ENCODE measurements at places on chromosomes 5 and 9. TPM values are rescaled to one million over a fixed set of nuclear protein-coding genes. Genes with fewer than 3 reads are reported as not detected.
A peak's percentile ranks its signal among the peaks of the same experiment; 100 is the strongest.

- DNase-seq: no peak
Observed at GRCh38 chr5:74816875-74817274, 49.3 kb downstream of the FAM169A start.

DNA sequence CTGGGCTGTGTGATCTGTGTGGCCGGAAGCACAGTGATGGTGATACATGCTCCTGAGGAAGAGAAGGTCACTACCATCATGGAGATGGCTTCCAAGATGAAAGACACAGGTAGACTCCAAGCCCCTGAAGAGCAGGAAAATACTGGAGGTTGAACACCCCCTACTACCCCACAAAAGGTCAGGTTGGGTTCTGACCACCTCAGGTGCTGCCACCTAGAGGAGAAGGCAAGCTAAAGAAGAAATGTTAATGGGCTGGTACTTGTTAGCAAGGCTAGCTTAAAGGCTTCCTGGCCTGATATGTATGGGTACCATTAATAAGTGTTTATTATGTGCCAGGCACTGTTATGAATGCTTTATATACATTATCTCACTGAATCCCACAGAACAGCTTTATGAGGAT lies 11.7 kb downstream of the NIPAL4 start:
- no peak for DNase-seq

GRCh38 chr5:89372176-89372575 lies 489.2 kb upstream of the MEF2C start:
- DNase-seq: no peak

- no peak for DNase-seq
Observed at GRCh38 chr9:110578575-110579033, 937 bp downstream of the SVEP1 start.

- DNase-seq: no peak
Observed at GRCh38 chr5:4116834-4117233, 521.2 kb downstream of the IRX1 start.

DNA sequence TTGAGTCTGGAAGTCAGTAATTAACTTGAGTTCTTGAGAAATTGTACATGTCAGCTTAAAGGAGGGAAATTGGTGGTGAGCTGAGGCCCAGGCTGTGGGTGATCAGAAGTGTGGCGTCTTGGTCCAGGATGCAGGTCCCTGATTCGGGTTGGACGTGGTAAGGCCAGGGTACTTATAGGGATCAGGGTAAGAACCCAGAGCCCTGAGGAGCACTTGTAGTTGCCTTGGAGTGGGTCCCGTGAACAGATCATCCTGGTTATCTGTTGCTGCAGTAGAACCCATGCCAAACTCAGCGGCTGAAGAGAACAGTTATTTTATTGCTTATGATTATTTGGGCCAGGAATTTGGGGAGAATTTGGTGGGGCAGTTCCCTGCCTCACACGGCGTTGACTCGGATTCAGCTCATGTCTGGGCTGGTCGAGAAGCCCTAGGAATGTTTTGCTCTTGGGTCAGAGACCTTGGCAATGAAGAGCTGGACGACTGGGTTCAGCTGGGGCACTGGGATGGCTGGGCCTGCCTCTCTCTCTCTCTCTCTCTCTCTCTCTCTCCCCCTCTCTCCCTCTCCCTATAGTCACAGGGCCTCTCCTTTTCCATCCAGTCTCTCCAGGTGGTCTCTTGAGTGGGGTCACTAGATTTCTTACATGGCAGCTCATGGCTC lies 73.1 kb downstream of the PDZD2 start:
- no peak for DNase-seq

DNA sequence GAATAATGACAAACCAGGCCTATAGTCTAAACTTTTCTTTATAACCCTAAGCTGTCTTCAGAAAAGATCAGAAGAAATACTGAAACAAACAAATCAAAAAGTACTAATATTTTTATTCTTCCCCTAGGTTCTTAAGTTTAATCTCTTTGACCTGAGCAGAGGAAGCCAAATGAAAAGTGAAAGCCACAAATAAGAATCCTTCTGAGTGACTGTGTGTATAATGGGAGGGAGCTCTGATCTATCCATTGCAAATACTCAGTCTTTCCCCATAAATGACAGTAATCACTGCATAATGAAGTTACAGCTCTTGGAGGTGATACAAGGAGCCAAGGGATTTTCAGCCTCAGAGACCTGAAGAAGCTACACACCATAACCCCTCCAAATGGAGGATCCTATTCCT lies 126.9 kb upstream of the ATP10B start:
- DNase-seq: no peak

GRCh38 chr5:14332746-14333145 lies 189.6 kb downstream of the TRIO start:
- no peak for DNase-seq

DNA sequence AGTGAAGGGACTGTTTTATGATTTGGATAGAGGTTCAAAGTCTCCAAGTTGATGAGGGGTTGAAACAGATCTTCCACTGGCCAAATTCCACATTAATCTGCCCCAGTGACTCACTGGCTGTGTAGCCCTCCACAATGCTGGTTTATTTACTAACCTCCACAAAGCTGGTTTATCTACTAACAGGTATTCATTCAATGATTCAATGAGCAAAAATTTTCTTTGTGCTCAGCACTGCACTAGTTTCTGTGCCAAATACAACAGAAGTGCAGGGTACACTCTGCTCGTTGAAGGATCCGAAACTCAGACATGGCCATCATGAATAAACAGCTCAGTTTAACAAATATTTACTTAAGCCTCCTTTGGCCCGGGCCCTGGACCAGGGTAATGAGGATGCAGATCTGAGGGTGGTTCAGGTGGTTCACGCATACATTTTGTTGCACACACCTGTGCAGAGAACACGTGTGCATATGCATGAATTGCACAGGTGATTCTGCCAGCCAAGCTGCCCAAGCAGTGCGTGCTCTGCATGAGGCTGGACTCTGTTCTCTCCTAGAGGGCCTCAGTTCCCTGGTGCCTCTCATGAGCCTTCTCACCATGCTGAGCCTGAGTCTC lies 71.0 kb downstream of the SH3PXD2B start:
- DNase-seq: no peak

- DNase-seq: no peak
Observed at GRCh38 chr9:132094314-132094791, 14.7 kb upstream of the MED27 start.

GRCh38 chr9:82333671-82334070 lies 345.1 kb downstream of the SPATA31D1 start:
- DNase-seq: no peak

- DNase-seq: no peak
Observed at GRCh38 chr5:83576341-83576740, 104.8 kb downstream of the VCAN start.

DNA sequence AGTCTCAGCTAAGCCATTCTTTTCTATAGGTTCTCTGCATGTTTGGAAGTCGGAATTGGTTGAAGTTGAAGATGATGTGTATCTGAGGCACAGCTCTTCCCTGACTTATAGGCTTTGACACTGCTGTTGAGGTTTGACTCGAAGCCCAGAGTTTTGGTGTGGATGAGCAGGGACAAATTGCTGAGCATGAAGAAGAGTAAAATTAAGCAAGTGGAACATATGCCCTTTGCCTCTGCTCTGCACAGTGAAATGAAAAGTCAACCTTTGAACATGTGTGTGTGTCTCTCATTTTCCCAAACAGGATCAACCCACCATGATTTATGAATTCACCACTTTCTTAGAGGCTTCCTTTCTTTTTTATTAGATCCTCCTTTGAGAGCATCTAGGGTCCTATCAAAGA lies 8.5 kb downstream of the HMHB1 start:
- DNase-seq: no peak

DNA sequence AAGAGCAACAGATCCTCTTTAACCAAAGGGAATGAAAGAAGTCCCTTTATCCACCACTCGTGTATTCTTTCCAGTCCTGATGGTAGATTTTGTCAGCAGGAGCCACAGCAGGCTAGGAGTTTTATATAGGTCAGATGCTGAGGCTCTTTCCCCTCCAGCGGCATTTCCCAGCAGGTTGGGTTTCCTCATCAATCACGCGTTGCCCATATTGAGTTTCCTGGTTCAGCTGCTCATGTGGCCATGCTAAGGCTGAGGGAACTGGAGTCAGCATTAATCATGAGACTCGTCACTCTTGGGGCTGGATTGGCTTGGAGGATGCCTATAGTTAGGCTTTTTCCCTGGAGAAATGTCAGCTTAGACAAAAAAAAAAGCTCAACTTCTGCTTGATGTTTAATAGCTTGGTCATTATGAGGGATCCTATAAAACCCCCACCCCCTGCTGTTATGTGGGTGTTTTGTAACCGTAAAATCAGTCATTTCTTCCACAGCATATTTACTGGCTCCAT lies 193.4 kb upstream of the GAS1 start:
- no peak for DNase-seq

- no peak for DNase-seq
Observed at GRCh38 chr9:19114680-19115270, 12.1 kb upstream of the HAUS6 start.

GRCh38 chr5:95959051-95959887 lies 2.4 kb downstream of the ELL2 start:
- DNase-seq: no peak

- DNase-seq: no peak
Observed at GRCh38 chr5:75660678-75661465, 49.6 kb downstream of the ANKDD1B start.

GRCh38 chr5:55306641-55307382 lies 682 bp downstream of the DHX29 start:
- no peak for DNase-seq

DNA sequence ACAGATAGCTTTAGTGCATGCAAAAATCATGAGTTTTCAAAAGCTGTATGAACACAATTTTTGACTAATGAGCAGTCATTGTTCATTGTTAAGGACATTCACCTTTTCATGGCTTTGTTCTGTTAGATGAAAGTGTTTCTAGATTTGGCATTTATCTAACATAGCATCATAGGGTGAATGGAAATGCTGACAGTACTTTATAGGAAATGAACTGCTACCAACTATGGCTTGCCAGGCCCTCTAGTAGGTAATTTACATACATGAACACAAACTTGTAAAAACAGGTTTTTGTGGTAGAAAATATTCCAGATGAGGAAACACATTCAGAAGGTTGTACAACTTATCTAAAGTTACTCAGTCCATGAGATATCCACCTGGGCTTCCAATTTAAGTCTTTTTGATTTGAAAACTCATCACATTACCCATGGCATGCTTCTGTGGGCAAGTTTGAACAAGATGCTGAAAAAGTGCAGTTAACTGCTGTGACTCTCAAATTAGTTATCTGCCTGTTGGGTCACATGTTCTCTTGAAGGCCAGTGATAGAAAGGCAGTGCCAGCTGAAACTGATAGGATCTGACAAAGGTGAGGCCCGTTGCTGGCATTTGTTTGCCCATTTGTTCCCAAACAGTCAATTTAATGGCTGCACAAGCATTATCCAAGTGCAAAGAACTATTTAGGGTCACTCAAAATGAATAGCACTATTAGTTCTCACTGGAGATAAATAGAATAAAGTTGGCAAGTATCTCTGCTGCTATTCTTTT lies 399.1 kb downstream of the MAN2A1 start:
- DNase-seq: no peak

GRCh38 chr5:22683050-22683449 lies 170.1 kb downstream of the CDH12 start:
- no peak for DNase-seq

- no peak for DNase-seq
Observed at GRCh38 chr5:27571681-27572080, 533.3 kb upstream of the CDH9 start.

GRCh38 chr5:143682929-143683386 lies 129.0 kb upstream of the HMHB1 start:
- peak; percentile 49 for DNase-seq

GRCh38 chr9:107983181-107983603 lies 493.6 kb upstream of the KLF4 start:
- no peak for DNase-seq

DNA sequence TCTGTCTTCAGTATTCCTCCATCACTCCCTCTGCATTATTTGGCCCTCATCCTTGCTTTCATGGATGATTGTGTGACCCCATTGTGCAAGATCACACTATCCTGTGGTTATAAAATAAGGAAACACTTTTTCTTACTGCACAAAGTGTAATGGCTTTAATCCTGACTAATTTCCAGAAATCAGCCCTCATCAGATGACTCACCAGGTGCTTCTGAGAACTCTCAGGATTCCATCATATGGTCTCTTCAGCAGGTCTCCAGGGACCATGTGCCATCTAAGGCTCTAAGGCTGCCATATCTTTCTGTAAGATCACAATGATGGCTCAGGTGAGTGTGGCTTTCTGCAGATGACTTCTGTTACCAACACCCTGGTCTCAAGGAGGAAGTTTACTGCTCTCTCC lies 27.3 kb upstream of the FER start:
- DNase-seq: no peak

GRCh38 chr5:108669462-108669861 lies 78.2 kb upstream of the FER start:
- no peak for DNase-seq

Gene ZCCHC7
- 18.2 TPM for polyA plus RNA-seq

Gene GPR151
- not detected for polyA plus RNA-seq

Gene CCL27
- polyA plus RNA-seq: 0.96 TPM

Gene OBP2B
- polyA plus RNA-seq: not detected

Gene MEF2C
- polyA plus RNA-seq: 84.6 TPM

Gene CENPH
- polyA plus RNA-seq: 31.5 TPM

Gene SLC45A2
- 0.13 TPM for polyA plus RNA-seq

Gene MAST4
- polyA plus RNA-seq: 51.2 TPM

Gene GBGT1
- 3.6 TPM for polyA plus RNA-seq

Gene DAPK1
- 232 TPM for polyA plus RNA-seq

Gene TSLP
- polyA plus RNA-seq: 0.76 TPM

Gene NSG2
- 2.5 TPM for polyA plus RNA-seq

Gene BICD2
- 27.0 TPM for polyA plus RNA-seq

Gene KDM3B
- 76.6 TPM for polyA plus RNA-seq

Gene SLC12A2
- polyA plus RNA-seq: 81.1 TPM

Gene TEX48
- polyA plus RNA-seq: not detected

Gene FKBP15
- polyA plus RNA-seq: 32.5 TPM
